ENCODE measurements at places on chromosomes 7 and 10.

DNA sequence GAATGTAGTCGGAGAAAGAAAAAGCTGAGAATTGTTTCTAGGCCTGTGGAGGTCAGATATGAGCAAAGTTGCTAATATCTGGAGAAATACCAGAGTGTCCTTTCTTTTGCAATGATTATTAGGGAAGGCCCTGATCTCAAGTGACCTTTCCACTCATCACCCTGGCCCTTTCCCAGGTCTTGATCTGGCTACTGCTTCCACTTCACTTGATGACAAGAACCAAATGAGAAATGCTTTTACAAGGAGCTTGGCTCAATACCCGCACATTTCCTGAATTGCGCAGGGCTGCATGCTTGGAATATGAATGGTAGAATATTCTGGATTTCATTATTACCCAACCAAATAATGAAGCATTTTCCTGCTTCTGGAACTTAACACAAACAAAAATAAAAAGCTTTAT, 104.6 kb downstream of the ITGB8 start:
- DNase-seq, result no peak

GRCh38 chr10:79378647-79379511, 31.6 kb downstream of the PPIF start:
- DNase-seq, result no peak

GRCh38 chr7:10557375-10557774, 416.3 kb upstream of the PHF14 start:
- DNase-seq, result no peak

DNA sequence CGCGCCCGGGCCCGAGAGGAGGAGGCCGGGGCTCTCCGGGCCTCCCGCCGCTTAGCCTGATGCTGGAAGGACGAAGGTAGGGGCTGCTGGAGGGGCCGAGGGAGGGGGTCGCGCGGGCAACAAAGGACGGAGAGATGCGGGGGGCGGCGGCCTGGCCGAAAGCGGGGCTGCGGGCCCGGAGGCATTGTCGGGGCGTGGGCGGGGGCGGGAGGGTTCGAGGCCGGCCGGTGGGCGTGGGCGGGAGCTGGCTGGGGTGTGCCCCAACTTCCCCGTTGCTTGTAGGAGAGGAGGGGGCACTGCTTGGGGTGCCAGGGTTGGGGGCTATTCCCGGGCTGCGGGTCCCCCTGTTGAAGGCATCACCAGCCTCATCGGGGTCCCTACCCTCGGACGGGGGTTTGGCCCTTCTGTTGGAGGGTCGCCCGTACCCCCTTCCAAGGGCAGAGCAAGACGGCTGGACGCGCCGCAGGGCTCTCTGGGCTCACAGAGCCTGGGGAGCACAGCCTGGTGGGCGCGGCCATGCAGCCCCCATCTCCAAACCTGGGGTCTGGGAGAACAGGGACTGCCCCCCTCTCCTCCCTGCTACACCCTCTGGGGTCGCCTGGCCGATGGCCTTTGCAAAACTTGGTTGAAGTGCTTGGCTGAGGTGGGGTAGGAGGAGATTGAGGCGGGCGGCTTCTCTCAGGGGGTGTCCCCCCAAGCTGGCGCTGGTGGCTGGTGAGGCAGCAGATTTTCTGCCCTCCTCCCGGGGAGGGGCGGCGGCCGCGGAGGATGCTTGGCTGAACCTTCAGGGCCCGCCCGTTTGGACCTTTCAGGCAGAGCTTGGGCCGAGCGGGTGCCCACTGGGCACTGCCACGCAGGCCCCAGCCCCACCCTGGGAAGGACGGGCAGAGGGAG, 699 bp downstream of the CLIP2 start:
- no peak for DNase-seq

GRCh38 chr10:105413997-105414396, 772.9 kb downstream of the SORCS3 start:
- DNase-seq, result no peak

GRCh38 chr7:88269586-88269985, 37.1 kb downstream of the STEAP4 start:
- DNase-seq, result no peak

DNA sequence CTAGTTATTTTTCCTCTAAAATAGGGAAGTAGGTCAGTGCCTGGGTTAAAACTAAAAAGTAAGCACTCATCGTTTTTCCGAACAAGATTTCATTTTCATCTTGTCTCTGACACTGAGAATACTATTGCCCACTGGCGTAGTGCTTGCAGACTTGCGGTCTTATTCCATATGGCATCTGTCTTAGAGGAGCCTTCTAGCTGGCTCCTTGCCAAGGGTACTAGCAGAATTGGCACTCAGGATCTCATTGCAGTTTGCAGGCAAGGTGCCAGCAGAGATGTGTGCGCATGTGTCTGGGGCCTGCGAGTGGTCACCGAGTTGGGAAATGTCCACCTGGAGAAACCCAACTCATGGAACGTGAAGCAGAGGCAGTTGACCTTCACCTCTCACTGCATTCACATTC, 143.4 kb downstream of the CELF2 start:
- no peak for DNase-seq

GRCh38 chr10:117320050-117320665, 55.1 kb downstream of the PDZD8 start:
- no peak for DNase-seq

GRCh38 chr7:90758933-90759562, 162.9 kb downstream of the CDK14 start:
- DNase-seq, result no peak

- DNase-seq, result no peak
These were observed 1.4 kb upstream of the THSD7A start for GRCh38 chr7:11833431-11833830.

- no peak for DNase-seq
These were observed 92.0 kb upstream of the AHR start for GRCh38 chr7:17206349-17206905.

GRCh38 chr7:150420242-150420641, 30.2 kb upstream of the GIMAP8 start:
- DNase-seq, result no peak

DNA sequence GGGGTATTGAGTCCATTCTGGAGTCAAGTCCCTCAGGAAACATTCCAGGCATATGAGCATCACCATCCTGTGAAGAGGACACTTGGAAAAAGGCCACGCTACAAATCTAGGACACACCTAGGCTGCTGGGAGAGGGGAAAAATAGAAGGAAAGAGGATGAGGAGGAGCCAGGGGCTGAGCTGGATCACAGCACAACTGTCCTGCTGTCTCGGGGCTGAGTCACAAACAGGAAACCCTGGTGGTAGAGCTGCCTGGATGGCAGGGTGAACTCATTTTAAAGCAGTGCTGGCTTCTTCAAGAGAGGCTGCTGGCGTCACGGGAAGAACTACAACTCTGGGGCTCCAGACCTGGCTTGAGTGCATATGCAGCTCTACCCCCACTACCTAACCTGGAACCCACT, 151.5 kb downstream of the RNF216 start:
- DNase-seq, result no peak

- no peak for DNase-seq
These were observed at the start of gene KCNMA1 for GRCh38 chr10:77637532-77638320. Gene KCNMA1 (minus strand): TSS chr10:77637808.

- no peak for DNase-seq
These were observed 96.1 kb upstream of the RET start for GRCh38 chr10:42980553-42981357.

GRCh38 chr7:132441935-132442334, 134.3 kb downstream of the PLXNA4 start:
- no peak for DNase-seq

DNA sequence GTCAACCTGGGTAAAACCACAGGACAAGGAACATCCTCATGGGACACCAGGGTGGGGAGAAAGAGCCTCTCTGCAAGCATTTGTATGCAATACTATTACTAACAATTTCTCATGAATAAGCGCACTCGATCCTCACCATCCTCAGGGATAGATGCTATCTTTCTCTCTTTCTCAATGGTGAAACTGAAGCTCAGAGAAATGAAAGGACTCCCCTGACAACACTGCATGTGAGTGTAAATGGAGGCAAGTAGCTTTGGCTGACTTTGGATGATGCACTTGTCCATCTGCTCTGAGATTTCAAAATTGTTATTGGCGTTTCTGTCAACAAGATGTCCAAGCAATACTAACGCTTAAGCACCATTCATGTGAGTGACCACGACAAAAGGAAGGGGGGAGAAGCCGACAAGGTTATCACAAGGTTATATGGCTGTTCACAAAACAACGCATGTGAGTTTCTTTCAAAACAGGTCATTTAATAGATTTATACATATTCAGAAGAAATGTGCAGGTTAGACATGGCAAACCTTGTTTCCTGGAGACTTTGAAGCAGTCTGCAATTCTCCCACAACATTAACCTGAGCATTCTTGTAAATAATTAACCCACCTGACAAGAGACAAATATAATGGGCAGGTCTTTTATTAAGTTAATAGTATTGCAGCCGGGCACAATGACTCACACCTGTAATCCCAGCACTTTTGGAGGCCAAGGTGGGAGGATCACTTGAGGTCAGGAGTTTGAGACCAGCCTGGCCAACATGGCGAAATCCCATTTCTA, 54.0 kb downstream of the IFIT5 start:
- no peak for DNase-seq

GRCh38 chr10:95291365-95292039, 699 bp upstream of the PDLIM1 start:
- no peak for DNase-seq
